CD8-positive, alpha-beta T cell (primary cell): ENCODE measurements at places on chromosomes 16 and 17. TPM values are rescaled to one million over a fixed set of nuclear protein-coding genes. Genes with fewer than 3 reads are reported as not detected.

The C16orf92 gene
- total RNA-seq: not detected

- no peak for DNase-seq
Measured at GRCh38 chr17:41653421-41653820, 29.0 kb upstream of the KRT17 start.

The CCL1 gene
- not detected for total RNA-seq

- no peak for DNase-seq
Measured at GRCh38 chr17:74452033-74452840, 14.2 kb upstream of the CD300A start.

GRCh38 chr17:28386391-28386790 is 14.9 kb downstream of the SARM1 start:
- DNase-seq: no peak

The GRIN2A gene
- not detected for total RNA-seq

GRCh38 chr16:52372313-52372712 is 174.6 kb downstream of the TOX3 start:
- DNase-seq: no peak

GRCh38 chr17:5931616-5932015 is 138.6 kb upstream of the WSCD1 start:
- DNase-seq: no peak

- no peak for DNase-seq
Measured at GRCh38 chr17:49383060-49383459, 21.0 kb upstream of the ZNF652 start.

GRCh38 chr17:12900474-12900873 is 111.2 kb downstream of the ARHGAP44 start:
- DNase-seq: no peak

DNA sequence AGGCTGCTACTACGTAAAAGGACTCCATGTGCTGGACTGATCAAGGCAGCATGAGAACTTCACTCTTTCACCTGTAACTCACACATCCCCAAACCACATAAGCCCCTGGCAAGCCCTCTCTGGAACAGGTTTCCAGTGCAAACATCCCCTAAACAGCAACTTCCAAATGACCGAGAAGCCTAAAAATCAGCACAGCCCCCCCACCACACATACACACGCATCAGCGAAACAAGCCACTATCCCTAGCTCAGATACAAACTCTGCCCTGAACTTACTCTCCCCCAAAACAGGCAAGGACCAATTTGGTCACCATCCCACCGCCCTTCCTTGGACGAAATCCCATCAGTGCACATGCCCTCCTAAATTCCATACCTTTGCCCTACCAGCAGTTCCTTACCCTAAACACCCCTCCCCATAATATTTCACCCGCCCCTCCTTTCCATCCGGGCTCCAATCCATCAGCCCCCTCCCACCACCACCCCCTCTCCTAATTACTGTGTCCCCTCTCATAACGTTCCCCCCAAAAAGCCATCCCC is 735 bp downstream of the LSM12 start:
- peak; percentile 38 for DNase-seq

DNA sequence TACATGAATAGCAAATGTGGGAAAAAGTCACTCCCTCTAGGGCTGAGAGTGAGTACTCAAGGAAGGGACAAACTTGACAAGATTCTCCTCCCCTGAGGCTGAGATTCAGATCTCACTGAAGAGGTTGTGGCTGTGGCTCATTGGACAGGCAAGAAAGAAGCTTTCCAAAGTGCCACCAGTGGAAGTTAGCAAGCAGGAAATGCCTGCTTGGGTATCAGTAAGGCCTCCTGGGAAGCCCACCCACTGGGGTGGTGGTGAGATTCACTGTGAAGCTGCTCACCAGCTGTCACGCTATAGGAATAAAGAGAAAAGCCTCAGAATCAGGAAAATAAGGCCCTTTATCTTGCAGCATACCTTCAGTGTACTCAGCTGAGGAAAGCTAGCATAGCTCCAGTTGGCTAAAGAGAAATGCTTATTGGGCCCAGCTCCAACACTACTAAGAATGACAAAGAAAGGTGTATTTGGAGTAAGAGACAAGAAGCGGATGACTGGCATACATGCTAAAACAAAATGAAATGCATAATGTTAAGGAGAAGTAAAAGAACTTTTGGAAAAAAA is 274.4 kb upstream of the TOM1L1 start:
- no peak for DNase-seq

The TBC1D3E gene
- not detected for total RNA-seq

DNA sequence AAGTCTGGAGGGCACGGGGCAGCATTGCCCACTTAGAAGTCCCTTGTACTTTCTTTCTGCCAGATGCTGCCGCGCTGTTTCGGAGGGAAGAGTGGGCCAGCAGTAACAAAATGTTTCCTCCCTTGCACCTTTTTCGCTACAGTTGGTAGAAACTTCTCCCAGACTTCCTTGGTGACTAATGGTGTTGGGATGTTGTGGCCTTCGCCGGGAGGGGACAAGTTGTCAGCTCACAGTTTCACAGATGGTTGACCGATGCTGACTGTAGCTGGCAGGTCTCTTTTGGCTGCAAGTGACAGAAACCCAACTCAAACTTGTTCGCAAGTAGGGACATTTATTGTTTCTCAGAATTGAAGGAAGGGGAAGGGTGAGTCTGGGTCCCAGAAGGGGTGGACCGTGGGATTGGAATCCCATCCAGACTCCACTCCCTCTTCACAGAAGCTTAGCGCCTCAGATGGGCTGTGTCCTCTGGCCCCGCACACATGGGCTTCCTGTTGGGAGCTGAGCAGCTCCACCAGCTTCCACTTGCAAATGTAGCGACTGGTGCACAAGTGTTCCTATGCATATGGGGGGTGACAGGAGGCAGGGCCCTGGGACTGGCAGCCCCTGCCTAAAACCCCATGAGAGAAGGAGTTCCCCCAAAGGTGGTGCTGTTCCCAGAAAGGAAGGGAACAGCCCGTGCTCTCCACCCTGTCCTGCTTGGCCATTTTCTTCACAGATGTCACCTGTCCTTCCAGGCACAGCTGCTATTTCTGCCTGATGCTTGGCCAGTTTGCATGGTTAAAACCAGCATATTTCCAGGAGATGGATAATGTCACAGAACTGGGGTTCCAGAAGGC is 30.9 kb upstream of the RPRML start:
- DNase-seq: no peak

DNA sequence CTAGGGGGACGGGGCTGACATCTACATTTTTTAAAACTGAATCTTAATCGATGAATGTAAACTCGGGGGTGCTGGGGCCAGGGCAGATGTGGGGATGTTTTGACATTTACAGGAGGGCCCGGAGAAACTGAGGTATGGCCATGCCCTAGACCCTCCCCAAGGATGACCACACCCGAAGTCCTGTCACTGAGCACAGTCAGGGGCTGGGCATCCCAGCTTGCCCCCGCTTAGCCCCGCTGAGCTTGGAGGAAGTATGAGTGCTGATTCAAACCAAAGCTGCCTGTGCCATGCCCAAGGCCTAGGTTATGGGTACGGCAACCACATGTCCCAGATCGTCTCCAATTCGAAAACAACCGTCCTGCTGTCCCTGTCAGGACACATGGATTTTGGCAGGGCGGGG is 21.4 kb downstream of the ADAM11 start:
- DNase-seq: no peak

GRCh38 chr17:74870512-74870911 is 2.3 kb downstream of the FDXR start:
- DNase-seq: no peak

The MRM3 gene
- 49.7 TPM for total RNA-seq

DNA sequence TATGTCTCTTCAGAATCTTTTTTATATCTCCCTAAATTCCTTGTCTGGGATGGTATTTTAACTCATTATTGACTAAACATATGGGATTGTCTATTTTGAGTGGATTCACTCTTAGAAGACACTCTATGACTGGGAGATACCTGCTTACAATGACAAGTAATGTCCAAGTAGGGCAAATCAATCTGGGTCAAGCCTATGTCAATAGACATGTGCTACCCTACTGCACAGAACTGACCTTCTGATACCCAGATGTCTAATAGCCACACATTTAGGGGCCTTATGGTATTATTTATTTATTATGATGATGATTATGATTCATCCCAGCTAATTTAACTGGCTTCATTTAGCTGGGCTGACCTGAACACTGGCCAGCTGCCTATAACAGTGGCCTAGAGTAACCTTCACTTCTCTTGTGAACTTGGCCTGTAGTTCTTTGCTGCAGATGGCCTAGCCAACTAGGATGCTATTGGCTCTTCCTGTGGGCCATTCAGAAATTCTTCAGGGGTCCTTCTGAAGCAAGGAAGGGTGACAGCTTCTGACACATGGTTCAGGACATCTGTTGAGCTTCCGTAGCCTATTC is 138.0 kb downstream of the ANKFN1 start:
- DNase-seq: no peak

- DNase-seq: no peak
Measured at GRCh38 chr16:59328961-59329360, 594.8 kb upstream of the GOT2 start.

DNA sequence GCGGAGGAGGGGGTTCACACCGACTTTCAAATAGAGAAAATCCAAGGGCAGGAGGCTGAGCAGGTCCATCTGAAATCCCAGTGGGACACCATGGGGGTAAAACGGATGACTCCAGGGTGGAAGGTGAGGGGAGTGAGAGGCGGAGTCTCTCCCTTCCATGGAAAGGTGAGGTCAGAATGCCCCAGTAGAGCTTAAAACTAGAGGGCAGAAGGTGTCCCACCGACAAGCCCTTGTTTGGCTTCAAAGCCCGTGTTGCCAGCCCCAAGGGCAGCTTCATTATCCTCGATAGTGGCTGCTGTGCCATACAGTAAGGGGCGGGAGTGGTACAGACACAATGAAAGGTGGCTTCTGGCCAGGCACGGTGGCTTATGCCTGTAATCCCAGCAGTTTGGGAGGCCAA is 55.7 kb downstream of the CNGB1 start:
- DNase-seq: no peak

DNA sequence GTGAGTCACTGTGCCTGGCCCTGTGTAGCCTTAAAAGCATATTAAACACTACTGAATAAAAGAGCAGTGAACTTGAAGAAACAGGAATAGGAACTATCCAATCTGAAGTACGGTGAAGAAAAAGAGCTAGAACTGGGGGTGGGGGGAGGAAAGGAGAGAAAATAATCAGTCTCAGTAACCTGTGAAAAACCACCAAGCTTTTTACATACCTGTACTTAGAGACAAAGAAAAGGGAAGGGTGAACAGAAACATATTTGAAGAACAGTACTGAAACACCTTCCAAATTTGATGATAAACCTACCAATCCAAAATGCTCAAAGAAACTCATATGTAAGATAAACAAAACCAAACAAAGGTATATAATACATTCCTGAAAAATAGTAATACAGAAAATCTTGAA is 77.5 kb downstream of the USP32 start:
- DNase-seq: no peak

The PLA2G10 gene
- not detected for total RNA-seq

DNA sequence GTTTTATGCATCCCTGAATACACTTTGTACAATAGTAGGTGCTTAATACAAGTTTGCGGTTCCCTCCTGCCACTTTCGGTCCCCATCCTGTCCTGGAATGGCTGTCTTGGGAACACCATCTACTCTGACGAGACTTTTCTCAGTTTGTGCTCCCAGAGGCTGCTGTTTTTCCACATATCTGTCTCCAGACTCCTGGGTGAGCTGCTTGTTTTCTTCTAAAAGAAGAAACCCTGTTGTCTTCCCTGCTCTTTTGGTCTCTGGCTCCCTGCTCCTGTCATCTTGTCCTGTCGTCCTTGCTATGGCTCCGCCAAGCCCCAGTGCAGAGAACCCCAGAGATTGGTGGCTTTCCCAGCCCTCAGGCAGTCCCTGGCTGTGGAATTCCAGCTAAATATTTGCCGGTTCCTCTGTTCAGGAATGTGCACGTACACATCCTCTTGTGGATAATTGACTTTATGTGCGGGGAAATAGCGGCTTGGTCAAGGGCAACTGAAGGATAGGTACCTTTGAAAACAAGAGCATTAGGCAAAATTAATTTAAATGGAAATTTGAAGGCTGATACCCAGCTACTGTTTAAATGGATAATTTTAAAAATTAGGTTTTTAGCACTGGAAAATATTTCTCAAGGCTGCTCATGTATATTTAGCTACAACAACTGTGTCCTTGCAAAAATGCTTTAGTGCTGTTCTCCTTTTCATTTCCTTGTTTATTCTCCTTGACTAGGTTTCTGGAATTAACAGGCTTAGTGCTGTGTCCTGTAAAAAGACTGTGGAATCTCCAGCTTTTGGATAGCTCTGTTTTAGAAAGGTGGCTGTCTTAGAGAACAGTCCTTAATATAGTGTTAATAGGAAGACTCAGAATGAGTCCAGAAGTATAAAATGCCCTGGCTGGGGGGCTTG is 50.2 kb upstream of the SLC12A3 start:
- no peak for DNase-seq

DNA sequence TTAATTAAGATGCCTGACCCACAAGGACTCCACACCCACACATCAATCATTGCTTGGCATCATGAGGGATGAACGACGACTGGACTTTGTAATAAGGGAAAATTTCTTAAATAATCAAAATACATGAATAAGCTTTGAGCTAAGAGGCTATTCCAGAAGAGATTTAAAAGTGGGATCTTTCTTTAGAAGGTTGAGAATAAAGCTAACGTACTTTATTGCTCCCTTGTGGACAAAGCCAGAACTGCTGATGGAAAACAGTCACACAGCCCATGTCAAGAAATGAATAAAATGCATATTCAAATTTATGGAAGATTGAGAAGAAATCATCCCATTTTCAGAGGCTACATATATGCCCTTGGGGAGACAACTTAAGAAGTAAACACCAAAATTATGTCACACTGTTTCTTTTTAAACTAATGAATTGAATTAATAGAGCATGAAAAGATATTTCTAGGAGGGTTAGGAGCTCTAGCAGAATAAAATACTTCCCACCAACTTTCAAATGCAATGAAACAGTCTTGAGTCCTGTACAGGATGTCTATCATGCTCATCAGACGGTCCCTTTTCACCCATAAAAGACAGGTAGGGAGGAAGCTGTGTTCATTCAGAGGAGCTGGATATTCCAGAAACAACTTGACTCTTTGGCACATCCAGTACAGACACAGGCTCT is 60.2 kb upstream of the PHOSPHO1 start:
- DNase-seq: peak; percentile 43

- no peak for DNase-seq
Measured at GRCh38 chr16:11497851-11498289, 88.8 kb downstream of the LITAF start.

- peak; percentile 36 for DNase-seq
Measured at GRCh38 chr17:49565948-49566491, 9.7 kb upstream of the NXPH3 start.

The KLHL10 gene
- total RNA-seq: not detected

DNA sequence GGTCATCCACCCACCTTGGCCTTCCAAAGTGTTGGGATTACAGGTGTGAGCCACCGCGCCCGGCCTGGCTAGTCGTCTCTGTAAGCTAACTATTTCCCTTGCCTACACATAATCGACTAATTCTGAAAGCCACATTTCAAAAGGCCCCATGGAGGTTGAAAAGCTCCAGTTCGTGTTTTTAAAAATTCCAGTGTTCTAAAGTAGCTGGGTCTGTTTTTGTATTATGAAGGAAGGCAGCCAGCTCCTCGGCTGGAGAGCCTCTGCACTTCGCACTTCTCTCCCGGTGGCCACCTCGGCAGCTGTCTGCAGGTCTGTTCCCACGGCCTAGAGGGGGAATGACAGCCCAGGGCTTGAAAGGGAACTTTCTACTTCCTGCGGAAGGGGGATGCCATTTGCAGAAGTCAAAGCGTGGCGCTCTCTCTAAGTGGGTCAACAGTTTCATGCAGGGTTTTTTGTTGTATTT is 16.9 kb downstream of the HASPIN start:
- DNase-seq: no peak

GRCh38 chr17:71548540-71549190 is 572.2 kb upstream of the SOX9 start:
- DNase-seq: no peak

- DNase-seq: peak; percentile 51
Measured at GRCh38 chr16:2148714-2149629, 547 bp downstream of the RAB26 start.

The ADORA2B gene
- not detected for total RNA-seq

GRCh38 chr17:32672711-32673110 is 185.9 kb downstream of the CDK5R1 start:
- no peak for DNase-seq
